ENCODE measurements at places on chromosomes 7 and 10.

DNA sequence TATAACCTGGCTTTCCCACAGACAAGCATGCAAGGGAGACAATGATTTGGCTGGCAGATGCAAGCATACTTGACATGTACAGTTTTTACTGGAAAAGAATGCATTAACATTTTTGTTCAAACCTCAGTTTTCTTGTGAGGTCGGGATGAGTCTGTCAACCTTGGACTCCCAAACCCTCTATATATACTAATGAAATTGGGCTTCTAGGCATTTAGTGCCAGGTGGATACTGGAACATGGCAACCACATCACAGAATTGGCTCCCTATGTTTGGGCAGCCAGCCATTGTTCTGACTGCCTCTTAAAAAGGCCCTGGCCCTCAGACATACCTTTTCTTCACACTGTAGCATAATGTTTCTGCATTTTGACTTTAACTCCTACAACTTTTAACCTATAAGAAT lies 39.1 kb downstream of the CDK6 start:
- DNase-seq: no peak

DNA sequence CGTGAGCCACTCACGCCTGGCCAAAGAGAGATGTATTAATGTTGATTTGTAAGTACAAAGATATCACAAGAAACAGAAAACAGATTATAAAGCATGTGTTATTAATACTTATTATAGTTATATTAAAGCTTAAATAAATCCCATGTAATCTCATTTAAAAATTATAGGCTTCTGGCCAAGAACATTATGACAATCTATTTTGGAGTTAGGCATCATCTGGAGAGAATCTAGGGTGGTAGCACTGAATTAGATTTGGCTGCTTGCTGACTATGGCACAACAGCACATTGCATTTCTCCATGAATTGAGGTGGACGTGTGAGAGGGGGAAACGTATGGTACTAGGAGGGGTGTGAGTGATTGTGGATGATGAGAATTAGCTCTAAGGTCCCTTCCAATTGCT lies 16.8 kb upstream of the SLC16A12 start:
- no peak for DNase-seq

DNA sequence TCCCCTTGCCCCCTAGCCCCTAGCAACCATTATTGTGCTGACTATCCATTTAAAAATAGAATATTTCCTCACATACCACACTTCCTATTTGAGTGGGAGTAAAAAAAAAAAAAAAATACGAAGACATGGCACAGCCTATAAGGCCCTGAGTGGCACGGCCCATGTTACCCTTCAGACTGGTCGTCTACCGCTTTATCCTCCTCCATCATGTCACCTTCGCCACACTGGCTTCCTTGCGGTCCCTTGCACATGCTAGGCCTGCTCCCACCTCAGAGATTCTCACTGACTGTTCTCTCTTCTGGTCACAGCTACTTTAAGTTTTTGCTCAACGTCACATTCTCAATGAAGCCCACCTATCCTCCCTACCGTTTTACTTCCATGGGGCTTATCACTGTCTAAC lies 130.3 kb downstream of the ATE1 start:
- no peak for DNase-seq

- DNase-seq: no peak
Measured at GRCh38 chr10:33065111-33065510, 107.1 kb upstream of the ITGB1 start.

- no peak for DNase-seq
Measured at GRCh38 chr10:89683883-89684282, 17.5 kb upstream of the KIF20B start.

- DNase-seq: peak; percentile 64
Measured at GRCh38 chr7:77537136-77537777, at the start of gene PTPN12. Gene PTPN12 (plus strand): TSS chr7:77537295. CDS start chr7:77537547, 252 bp downstream.

GRCh38 chr7:51357821-51358220 lies 41.2 kb upstream of the COBL start:
- no peak for DNase-seq

DNA sequence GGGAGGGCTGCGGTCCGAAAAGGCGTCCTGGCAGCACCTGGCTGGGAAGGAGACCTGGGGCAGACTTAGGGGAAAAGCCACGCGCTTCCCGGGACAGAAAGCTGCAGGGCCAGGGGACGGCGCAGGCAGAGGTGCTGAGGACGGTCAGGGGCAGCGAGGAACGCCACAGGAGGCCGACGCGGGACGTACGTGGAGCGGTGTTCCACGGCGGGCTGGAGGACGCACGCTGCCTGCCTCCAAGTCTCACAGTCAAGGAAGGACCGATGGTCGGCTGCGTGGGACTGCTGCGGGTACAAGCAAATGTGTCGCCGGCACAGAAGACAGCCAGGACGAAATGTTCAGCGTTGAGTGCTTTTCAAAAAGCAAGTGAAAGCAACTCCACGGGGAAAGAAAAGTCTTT lies 245.2 kb downstream of the ELFN1 start:
- DNase-seq: no peak

DNA sequence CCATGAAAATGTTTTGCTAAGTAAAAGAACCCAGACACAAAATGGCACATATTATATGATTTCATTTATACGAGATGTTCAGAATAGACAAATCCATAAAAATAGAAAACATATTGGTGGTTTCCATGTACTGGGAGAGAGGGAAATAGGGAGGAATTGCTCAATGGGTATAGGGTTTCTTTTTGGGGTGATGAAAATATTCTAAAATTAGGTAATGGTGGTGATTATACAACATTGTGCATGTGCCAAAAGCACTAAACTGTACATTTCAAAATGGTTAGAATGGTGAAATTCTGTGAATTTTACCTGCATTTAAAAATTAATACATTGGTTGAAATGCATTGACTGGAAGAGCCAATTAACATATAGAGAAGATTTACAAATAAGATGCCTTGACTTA lies 613.9 kb downstream of the TNS3 start:
- DNase-seq: no peak

GRCh38 chr10:77159538-77160110 lies 478.0 kb downstream of the KCNMA1 start:
- no peak for DNase-seq

DNA sequence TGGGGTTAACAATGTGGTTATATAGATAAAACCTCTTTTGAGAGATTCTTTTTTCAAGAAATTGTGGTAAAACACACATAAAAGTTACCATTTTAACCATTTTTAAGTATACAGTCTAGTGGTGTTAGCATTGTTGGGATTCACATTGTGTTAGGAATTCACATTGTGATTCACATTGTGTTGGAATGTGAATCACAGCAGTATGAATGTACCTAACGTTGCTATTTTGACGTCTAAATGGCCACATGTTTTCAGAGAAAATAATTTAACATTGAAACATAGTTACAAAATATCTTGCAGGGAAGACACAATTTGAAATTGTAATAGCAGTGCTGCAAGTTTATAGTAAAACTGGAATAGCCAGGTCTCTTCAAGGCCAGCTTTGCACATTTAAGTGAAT lies 129.0 kb downstream of the BICC1 start:
- DNase-seq: no peak

DNA sequence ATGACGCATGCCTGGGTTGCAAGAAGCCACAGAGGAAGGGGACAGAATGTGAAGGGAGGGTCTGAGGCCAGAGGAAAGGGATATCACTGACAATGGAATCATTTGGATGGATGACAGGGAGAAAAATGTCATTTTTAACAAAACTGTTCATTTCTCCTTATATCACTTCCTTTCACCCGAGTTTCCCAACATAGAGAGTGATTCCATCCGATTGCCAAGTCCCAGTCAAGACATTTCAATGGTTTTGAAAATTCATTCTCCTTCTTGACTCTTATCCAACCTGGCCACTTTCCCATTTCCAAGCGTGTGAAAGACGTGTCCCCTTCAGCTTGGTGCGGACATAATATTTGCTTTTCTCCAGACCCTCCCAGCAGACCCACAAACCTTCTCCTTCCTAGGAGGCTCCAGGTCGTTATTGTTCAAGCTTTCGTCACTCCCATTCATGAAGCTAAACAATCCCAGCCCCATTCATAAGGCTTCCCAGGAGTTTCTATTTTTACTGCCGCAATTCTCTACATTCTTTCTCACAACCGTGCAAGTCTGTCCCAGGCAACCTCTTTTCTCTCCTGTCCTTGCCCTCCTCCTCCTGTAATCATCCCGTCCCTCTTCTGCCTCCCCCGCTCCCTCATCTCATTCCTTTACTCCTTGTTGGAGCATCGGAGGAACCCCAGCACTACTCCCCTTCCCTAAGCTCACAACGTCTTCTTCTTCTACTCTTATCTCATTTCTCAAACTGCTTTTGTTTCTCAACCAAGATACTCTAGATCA lies 301.3 kb upstream of the KLF6 start:
- DNase-seq: no peak

- DNase-seq: no peak
Measured at GRCh38 chr7:12643001-12643643, 44.3 kb upstream of the ARL4A start.

- no peak for DNase-seq
Measured at GRCh38 chr10:49139028-49139845, 5.4 kb upstream of the FAM170B start.

DNA sequence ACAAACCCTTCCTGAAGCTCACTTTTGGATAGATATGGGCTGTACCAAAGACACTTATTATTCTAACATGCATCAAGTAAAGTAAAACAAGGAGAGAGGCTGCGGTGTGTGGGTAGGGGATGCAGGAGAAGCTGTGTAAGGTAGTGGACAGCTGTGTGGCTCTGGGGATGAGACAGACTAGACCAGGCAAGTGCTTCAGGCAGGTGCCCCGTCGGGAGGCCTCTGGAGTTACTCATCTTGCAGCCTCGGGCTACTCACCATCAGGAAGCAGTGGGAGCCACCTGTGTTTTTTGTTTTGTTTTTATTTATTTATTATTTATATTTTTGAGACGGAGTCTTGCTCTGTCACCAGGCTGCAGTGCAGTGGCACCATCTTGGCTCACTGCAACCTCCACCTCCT lies 49.3 kb upstream of the NCAPG2 start:
- no peak for DNase-seq

GRCh38 chr7:80929619-80930018 lies 10.8 kb upstream of the SEMA3C start:
- DNase-seq: no peak

DNA sequence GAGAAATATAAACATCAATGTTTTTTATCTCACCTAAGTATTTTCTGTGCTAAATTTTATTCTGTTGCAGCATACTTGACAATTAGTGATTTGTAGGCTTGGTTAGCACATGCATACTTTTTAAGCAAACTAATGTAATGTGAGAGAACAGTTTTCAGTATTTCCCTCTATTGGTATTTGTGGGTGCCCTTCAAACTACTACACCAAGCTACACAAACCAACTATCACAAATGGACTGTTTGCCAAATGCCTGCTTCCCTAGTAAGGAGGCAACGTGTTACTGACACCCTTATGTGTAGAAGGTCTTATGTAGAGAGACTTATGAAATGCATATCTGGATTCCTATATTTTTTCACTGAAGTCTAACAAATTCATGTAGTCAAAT lies 98.4 kb upstream of the FZD1 start:
- no peak for DNase-seq

GRCh38 chr10:6175329-6176055 lies 27.2 kb upstream of the PFKFB3 start:
- no peak for DNase-seq

GRCh38 chr10:30353851-30354250 lies 4.8 kb upstream of the MTPAP start:
- no peak for DNase-seq

DNA sequence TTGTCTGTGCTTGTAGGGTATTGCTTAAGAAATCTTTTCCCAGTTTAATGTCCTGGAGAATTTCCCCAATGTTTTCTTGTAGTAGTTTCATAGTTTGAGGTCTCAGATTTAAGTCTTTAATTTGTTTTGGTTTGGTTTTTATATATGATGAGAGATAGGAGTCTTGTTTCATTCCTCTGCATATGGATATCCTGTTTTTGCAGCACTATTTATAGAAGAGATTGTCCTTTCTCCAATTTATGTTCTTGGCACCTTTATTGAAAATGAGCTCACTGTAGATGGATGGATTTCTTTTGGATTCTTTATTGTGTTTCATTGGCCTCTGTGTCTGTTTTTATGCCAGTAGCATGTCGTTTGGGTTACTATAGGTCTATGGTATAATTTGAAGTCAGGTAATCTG lies 20.2 kb downstream of the ADIRF start:
- no peak for DNase-seq

- DNase-seq: no peak
Measured at GRCh38 chr10:117545141-117546019, 2.8 kb downstream of the EMX2 start.

DNA sequence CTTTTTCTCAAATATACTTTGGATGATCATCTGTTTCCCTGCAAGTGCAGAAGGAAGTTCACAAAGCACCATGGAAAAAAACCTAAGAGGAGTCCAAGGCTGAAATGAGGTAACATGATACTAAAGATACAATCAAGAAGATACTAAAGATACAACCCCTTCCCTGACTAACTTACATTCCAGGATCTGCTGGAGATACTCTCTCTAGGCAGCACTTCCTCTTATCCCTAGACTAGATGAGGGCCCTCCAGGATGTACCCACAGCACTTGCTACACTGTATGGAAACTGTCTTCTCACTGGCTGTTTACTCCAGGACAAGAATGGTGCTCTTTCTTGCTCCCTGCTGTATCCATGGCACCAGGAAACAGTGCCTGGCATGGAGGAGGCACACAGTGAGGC lies 116.4 kb upstream of the NFE2L3 start:
- no peak for DNase-seq

Data from hematopoietic multipotent progenitor cell (in vitro differentiated cells).